ENCODE measurements at places on chromosomes 1 and 21. TPM values are rescaled to one million over a fixed set of nuclear protein-coding genes. Genes with fewer than 3 reads are reported as not detected.

GRCh38 chr1:176531036-176531435 is 68.1 kb downstream of the PAPPA2 start:
- DNase-seq: no peak

- no peak for DNase-seq
Observed at GRCh38 chr21:40445349-40445921, 401.5 kb downstream of the DSCAM start.

- DNase-seq: no peak
Observed at GRCh38 chr1:121517586-121518230, 332.9 kb downstream of the SRGAP2C start.

RGSL1 gene
- total RNA-seq: not detected

GJA4 gene
- 4.8 TPM for total RNA-seq
